ENCODE measurements at places on chromosomes 6 and 20. TPM values are rescaled to one million over a fixed set of nuclear protein-coding genes. Genes with fewer than 3 reads are reported as not detected.

The EDN3 gene
- not detected for total RNA-seq

The PRR18 gene
- 0.05 TPM for total RNA-seq

The RNF114 gene
- 62.4 TPM for total RNA-seq

The PFDN4 gene
- 27.9 TPM for total RNA-seq

The C6orf163 gene
- not detected for total RNA-seq

The KIAA1755 gene
- total RNA-seq, result 0.05 TPM

The HSPA1L gene
- total RNA-seq, result 1.3 TPM

The EFCAB8 gene
- 0.10 TPM for total RNA-seq

The TRIM38 gene
- total RNA-seq, result 2.5 TPM

The TCFL5 gene
- total RNA-seq, result 16.1 TPM

DNA sequence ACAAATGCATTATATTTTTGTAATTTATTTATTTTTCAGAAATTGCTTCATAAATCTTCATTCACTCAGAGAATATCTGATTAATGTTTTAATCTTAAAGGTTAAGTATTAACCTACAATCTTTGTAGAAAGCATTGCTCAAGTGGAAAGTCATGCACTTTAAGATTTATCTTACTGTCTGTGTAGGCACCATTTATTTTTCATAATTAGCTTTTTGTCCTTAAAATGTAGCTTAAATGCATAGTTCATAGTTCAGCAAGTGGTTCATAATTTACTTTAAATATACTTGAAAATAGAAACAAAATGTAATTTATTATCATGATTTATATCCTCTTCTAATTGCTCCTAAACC lies 397.3 kb downstream of the LAMA2 start:
- no peak for DNase-seq

DNA sequence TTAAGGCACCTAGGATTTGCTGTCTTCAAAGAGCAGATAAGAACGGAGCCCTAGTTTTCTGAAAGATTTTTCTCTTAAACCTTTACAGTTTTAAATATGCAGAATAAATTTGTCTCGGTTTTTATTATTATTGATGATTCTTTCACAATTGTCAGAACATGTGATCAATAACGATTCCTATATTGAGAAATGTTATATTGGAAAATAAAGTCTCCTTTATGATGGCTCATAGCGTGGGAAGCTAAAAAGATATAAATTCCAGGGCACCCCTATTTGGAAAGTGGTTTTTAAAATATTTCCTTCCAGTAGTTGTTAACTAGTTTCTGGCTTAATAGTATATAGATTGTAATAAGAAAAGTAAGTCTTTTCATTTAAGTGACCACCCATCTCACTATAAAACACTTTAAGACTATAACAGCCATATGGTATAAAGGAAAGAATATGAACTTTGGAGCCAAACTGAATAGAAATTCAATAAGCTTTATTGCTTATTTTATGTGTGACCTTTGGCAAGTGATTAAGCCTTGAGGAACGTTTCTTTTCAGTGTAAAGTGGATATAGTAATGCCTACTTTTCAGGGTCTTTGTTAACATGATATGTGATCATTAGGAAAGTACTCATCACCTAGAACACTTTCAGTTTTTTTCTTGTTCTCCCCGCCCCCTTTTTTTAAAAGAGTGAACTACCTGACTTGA lies 369.6 kb downstream of the LAMA2 start:
- peak; percentile 36 for DNase-seq

DNA sequence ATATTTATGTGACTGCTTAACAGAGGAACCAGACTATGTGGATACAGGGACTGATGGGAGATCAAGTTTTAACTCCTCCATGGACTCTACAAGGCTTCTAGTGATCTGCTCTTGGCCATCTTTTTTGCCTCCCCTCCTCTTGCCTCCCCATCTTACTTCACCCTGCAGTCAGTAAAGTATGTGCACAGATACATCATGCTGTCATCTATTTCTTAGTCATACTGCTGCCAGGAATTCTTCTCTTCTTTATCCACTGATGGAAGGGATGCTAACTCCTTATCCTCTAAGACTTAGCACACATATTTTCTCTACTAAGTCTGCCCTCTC lies 27.6 kb upstream of the FAM83C start:
- no peak for DNase-seq

DNA sequence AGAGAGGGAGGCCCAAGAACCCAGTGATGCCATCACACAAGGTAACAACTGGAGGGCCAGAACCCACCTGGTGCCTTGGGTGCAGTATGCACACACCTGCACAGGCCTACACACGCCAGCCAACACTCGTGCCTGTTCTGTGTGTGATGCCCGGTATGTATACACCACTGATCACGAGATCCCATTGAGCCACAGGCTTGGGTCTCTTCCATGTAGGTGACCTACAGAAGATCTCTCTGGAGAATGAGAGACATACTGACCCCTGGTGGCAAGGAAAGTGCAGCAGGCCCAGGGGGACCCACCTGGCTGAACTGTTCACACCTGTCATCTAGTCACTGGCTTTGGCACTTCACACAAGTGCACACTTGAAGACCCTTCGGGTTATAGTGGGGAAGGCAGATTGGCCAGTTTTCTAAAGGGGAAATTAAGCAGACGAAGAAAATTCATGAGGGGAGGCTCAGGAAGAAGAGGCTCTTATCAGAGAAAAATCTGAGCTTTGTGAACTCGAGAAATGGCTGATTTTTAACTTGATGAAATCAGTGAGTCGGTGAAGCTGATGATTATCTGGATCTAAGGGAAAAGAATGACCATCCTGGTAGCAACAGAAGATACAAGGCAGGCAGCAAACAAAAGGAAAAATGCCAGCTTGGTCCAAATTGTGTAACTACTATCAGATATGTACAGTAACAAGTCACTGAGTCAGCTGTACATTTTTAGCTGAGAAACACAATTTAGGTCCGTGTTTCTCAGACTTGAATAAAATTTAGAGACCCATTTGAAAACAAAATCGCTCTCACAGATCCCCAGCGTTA lies 69.1 kb upstream of the PBOV1 start:
- peak; percentile 83 for DNase-seq

DNA sequence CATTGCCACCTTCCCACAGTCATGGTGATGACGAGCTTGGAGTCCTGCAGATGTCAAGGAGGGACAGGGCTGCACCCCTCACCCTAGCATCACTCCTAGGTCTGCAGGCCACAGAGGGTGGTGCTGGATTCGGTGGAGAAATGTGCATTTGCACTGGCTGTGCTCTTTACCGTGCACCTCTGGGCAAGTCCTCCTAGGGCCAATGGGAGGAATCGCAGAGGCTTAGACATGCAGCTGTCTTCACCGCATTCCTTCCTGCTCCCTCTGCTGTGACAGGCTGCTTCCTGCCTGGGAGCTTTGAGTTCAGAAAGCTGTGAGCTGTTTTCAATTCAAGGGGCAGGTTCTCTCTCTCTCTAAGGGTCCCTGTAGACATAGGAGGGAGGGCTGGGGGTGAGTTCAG lies 85.1 kb downstream of the EDN3 start:
- DNase-seq, result no peak

GRCh38 chr6:157977176-157977804 lies 4.4 kb upstream of the SYNJ2 start:
- no peak for DNase-seq

DNA sequence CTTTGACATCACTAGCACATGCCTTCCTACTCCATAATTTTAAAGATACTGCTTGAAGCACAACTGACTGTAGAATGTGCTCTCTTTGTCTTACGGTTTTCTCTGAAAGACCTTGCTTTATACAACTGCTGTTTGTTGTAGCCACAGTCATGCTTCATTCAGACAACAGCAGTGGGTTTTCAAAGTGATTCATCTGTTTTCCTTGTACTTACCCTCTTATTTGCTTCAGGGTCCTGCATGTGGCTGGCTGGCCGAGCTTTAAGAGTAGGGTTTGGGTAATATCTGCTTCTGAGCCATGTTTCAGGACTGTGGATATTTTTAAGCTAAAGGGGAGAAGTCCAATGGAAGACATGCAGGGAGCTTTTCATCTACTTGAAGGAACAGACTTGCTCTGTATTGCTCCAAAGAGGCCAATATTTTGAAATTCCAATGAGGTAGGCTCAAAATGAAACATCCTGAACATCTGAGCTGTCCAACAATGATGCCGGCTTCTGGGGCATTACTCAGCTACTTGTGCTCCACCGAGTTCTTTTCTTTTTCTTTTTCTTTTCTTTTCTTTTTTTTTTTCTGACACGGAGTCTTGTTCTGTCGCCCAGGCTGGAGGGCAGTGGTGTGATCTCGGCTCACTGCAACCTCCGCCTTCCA lies 160.2 kb upstream of the SGK1 start:
- no peak for DNase-seq

- DNase-seq, result no peak
Measured at GRCh38 chr6:155256122-155256795, 7.6 kb upstream of the CLDN20 start.

DNA sequence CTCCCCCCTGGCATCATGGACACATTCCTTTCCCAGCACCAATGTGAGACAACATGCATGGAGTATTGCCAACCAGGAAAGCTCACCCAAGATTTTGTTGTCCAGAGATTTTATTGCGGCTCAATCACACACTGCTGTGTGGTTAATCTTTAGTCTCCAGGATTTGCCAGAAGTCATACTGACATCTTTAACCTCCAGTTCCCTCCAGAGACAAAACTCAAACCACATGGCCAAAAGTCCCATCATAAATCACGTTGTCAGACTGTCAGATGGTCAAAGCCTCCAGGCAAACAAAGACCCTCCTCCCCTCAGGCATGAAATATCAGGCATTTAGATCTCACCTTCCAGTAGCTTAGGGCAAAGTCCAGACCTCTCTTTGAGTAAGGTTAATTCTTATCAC lies 97.3 kb upstream of the OPRM1 start:
- peak; percentile 9 for DNase-seq

DNA sequence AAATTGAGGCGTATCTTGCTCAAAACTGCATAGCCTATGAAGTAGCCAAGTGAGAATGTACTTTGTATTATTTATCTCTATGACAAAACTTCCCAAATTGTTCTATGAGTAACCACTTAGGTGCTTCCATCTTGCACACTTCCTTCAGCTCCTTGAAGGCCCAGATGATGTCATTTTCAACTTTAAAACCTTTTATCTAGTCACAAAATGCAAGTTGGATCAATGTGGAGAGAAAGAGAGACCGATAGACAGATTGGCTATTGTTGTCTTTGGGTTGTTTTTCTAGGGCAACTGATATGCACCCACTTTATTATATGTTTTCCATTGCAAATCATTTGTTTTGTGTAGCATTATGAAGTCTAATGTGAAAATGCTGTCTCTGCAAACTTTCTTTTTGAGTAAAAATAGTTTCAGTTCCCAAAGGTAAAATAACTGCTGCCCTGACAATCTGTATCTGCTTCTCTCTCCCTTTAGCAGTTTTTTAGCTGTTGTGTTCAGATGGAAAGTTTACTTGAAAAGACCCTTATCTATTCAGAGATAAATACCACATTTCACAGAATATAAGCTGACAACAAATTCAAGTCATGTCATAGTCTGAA lies 73.7 kb upstream of the CITED2 start:
- DNase-seq, result no peak

GRCh38 chr20:50957276-50957675 lies 1.1 kb downstream of the DPM1 start:
- peak; percentile 37 for DNase-seq

GRCh38 chr6:140316966-140317365 lies 942.5 kb upstream of the CITED2 start:
- DNase-seq, result peak; percentile 51

DNA sequence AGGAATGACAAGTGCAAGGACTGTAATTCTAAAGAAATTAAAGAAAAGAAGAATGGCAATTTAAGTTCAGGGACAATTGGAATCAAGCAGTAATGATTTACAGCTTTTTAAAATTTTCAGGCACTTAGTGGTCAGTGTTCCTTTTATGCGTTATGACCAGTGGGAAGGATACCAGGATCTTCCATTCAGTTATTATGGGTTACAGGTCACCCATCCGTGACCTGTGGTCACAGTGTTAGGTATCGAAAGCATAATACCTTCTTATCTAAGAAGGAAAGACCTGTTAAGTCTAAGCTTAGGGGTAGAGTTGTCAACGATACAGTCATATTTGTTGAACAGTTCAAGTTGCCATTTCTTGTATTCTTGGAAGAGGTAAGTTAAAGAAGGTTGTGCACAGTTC lies 253.8 kb downstream of the LAMA2 start:
- no peak for DNase-seq

DNA sequence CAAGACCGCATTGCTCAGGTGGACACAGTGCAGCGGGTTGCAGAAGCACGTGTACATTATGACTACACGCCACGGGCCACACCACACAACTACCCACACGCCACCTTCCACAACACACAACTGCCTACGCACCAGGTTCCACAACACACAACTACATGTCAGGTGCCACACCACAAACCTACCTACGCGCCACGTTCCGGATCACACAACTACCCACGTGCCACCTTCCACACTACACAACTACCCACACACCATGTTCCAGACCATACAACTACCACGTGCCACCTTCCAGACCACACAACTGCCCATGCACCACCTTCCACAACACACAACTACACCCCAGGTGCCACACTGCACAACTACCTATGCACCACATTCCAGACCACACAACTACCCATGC lies 20.5 kb downstream of the THBS2 start:
- DNase-seq, result no peak

GRCh38 chr6:82989736-82990290 lies 75.8 kb downstream of the UBE3D start:
- no peak for DNase-seq
